ENCODE measurements at places on chromosomes 12 and 14.
A peak's percentile ranks its signal among the peaks of the same experiment; 100 is the strongest.

DNA sequence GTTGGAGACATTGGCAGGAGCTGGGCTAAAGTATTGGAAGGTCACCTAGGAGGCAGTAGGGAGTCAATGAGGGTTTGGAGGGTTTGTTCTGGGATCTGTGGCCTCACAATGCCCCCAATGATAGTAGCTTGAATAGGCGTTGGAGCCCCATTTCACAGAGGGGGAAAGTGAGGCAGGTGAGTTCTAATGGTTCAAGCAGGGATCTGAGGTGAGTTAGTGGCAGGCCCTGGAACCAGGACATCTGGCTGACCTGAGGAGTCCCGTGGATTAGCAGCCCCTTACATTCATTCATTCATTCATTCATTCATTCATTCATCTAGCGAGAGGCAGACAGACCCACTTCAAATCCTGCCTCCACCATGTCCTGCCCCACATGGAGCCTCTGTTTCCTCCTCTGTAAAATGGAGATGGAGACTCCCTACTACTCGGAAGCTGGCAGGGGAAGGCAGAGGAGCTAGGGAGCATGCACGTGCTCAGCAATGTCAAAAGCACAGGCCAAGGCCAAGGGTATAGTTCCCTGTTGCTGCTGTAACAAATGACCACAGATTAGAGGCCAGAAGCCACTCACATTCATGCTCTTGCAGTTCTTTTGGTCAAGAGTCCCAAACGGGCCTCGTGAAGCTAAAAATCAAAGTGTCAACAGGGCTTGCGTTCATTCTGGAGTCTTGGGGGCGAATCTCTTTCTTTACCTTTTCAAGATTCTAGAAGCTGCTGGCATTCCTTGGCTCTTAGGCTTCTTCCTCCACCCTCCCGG, 2.2 kb upstream of the TMEM119 start:
- DNase-seq: no peak

DNA sequence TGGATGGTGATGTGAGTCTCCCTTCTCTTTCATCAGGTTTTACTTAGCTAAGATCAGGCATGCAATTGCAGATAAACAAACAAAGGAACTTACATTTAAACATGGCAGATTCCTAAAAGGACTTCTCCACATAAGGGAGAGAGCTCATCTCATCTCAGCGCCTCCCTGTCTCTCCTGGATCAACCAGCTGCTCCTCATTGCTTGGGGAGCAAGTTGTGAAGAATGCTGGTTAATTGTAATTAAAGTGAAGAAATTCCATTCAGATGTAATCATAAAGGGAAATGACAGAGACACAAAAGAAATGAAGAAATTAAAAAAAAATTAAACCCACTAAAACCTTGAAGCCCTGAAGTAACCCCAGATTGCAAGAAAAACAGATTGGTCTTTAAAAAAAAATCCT, 104.4 kb upstream of the DIO2 start:
- DNase-seq: no peak

DNA sequence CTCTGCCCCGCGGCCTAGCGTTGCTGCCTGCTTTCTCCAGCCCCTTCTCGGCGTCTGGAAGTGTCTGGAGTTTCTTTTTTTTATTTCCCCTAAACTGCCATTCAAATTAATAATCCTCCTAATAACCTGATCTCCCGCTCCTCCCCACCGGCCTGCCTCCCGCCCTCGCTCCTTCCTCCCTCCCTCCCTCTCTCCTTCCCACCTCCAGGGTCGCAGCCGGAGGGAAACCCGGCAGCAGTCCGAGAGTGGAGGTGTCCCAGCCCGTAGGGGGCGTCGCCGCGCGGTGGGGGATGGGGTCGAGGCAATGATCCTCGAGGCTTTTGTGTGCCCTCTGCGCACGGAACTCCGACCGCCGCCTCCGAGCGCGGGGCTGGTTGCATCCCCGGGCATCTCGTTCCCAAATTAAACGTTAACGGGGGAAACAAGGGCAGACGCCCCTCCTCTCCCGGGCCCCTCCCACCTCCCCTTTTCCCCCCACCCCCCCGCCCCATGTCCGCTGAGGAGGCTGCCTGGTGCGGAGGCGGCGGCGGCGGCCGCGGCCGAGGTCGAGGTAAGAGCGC, 1.0 kb upstream of the SOCS2 start:
- DNase-seq: peak; percentile 80

DNA sequence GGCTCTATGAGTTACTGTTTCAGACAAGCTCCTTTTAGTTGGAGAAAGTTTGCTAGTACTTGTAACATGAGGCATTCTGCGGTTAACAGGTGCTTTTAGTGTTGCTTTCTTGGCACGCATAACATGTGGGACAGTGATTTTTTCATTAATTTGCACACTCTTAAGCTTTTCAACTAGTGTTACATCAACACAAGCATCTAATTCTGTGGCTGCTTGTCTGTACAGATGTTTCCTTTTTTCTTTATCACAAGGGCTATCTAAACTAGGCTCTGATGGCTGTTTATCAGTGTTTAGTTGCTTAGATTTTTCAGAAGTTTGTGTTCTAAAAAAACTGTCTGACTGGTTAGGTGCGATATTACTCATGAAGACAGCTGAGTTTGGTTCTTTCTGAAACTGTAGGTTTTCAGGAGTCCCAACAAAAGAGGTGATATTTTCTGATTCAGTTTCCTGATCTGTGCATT, 120.1 kb downstream of the RALGAPA1 start:
- no peak for DNase-seq

DNA sequence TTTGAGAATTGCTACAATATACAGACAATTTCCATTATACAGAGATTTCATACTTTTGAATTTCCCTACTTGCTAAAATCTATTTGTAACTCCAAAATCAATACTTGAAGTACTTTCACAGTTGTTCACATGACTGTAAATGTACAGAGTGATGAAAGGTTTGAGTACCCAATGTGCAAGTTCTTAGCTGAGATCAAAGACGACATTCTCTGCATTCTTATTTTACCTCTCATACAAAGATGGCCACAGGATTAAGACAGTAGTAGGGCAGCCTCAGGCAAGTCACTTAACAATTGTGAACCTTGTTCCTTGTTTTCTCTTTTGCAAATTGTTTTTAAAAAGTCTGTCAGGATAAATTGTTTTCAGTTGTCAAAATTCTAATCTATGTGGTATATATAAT, 255.9 kb upstream of the KITLG start:
- DNase-seq: no peak

DNA sequence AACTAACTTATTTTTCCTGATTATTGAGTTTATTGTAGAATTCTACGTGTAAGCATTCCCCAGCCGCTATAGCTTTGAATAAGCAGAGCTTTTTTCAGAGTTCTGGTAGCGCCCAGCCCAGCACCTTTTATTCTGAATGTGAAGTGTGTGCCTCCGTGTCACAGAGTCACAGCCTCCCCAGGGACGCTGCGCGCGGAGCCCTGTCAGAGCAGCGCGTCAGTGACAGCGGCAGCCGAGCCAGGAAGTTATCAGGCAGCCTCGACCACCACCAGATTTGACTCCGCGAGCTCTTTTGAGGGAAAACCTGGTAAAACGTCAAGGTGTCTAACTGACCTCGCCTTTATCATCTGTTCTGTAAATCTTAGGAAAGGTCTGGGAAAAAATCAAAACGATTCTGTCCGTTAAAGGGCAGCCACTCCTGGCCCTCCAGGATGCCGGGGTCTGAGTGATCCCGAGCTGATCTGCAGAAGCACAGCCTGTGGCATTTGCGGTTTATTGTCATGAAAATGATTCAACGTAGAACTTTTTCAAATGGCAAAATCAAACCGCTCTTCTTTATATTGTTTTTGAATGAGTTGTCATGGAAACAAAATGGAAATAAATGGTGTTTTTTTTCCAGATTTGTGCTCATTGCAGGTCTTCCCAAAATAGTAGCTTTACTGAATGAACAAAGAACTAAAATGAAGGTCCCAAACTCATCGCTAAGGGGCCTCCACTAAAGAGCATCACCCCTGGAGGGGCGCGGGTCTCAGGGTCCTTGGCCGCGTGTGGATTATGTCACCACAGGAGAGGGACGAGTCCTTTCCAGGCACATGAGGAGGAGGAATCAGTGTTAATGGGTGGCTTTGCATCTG, 43.1 kb upstream of the MMP17 start:
- DNase-seq: no peak

All from NCI-H2227 treated with DMSO at 0.1 percent for 48 hours (cell line).